ENCODE measurements at places on chromosomes 12 and 14.

- no peak for DNase-seq
Observed at GRCh38 chr12:54054742-54055194, 1.1 kb downstream of the HOXC4 start.

- no peak for DNase-seq
Observed at GRCh38 chr12:82757656-82758055, 71.0 kb downstream of the TMTC2 start.

- DNase-seq = peak; percentile 76
Observed at GRCh38 chr12:45674181-45674977, 55.1 kb upstream of the ARID2 start.

DNA sequence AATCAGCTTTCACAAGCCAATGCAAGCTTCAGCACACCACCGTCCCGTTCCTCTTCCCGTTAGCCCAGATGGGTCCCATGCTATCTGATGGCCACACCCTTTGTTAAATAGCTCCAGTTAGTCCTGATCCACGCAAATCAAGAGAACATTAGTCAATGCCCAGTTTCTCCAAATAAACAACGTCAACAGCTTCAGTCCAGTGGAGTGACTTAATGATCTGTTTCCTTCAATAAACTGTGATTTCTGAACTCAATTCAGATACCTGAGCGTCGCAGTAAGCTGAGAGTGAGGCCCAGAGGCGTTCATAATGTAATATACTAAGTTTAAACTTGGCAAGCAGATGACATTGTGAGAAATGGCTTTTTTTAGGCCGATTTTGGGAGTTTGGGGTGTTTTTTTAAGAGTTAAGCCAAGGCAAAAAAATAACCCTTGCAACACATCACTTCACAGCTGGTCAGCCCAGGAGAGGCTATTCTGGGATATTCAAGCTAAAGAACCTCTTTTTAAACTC, 112.3 kb downstream of the ZFP36L1 start:
- DNase-seq = no peak

GRCh38 chr12:58066296-58066695, 124.9 kb downstream of the ATP23 start:
- peak; percentile 7 for DNase-seq

GRCh38 chr12:127829281-127830064, 437.5 kb upstream of the TMEM132C start:
- DNase-seq = no peak

Measured in DMS79 treated with DMSO at 0.1 percent for 48 hours (cell line).